Vagina (tissue), 2 donors: ENCODE measurements at places on chromosomes 5 and 9.

DNA sequence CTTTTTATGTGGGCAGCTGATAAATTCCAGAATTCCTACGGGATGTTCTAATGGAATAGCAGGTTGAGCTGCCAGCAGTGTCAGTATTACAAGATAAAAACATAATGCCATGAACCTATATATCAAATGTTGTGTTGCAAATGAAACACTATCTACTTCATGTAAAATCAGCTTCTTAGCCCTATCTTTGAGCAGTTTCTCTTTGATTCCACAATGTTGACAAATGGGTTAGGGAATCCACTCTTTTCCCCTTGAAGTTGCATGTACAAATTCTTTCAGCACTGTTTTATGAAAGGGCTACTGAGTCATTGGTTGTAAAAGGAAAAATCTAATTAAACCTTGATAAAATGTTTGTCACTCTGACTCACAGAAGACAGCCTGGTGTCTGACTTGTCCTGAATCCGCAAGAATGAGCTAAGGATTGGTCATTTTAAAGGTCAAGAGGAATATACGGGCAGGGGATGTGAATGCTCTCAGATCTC lies 950.6 kb upstream of the NUDT12 start:
- DNase-seq: no peak

DNA sequence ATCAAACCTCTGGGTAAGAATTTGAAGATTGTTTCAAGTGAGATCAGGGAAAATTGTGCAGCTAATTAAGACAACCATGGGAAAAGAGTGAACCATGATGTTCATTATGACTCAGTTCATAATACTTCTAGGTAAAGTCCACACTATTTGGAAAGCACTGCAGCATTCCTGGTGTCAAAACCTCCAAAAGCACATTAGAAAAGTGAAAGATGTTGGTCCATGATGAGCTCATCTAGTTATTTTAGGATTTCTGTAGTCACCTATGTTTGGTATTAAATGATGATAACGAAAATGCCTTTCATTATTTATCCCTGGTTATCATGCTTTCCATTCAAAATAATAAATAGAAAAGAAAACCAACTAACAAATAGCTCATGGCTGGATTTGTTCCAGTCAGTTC lies 49.1 kb downstream of the PTCD2 start:
- DNase-seq: no peak

DNA sequence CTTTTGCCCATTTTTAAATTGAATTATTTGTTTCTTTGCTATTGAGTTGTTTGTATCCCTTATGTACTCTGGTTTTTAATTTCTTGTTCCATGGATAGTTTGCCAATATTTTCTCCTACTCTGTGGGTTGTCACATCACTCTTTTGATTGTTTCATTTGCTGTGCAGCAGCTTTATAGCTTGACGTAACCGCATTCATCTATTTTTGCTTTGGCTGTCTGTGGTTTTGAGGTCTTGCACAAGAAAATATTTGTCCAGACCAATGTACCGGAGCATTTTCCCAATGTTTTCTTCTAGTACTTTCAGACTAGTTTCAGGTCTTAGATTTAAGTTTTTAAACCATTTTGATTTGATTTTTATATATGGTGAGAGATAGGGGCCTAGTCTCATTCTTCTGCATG lies 36.2 kb upstream of the ZNF366 start:
- DNase-seq: no peak

- no peak for DNase-seq
Observed at GRCh38 chr5:150647275-150648251, 7.1 kb downstream of the SYNPO start.

GRCh38 chr5:64210866-64211265 lies 45.2 kb downstream of the RNF180 start:
- no peak for DNase-seq

DNA sequence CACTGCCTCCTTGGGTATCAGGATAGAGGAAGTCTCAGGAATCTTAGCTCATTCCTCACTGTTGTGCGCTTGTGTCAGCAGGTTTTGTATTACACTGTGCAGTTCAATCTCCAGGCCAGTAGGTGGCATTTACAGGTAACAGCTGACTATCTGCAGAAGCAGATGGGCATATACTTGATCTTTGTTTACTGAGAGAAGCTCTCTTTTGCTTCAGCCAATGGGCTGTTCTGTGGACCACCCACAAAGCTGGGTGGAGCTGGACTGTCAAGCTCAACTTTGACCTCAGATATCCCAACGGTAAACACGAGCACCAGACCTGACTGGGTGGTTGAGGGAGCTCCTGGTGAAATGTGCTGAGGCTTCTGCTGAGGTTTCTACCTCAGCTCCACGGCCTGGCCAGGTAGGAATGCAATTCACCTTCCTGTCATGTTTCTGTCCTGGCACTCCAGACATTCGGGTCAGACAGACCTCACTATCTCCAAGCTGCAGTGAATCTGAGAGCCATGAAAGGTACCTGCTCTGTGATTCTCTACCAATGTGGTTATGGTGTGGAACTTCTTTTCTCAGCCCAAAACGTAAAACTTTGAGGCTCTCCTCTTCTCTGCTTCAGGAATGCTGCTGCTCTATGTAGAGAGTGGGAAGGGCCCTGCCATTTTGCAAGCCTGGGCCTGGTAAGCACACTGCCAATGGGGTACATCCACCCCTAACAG lies 167.9 kb upstream of the ACTBL2 start:
- DNase-seq: no peak

- DNase-seq: no peak
Observed at GRCh38 chr9:137879566-137880150, 2.1 kb downstream of the CACNA1B start.

GRCh38 chr5:6431214-6432195 lies 17.2 kb upstream of the UBE2QL1 start:
- no peak for DNase-seq

- DNase-seq: no peak
Observed at GRCh38 chr5:171157276-171157675, 151.8 kb upstream of the TLX3 start.

GRCh38 chr5:53932351-53932750 lies 371.9 kb downstream of the NDUFS4 start:
- DNase-seq: no peak

DNA sequence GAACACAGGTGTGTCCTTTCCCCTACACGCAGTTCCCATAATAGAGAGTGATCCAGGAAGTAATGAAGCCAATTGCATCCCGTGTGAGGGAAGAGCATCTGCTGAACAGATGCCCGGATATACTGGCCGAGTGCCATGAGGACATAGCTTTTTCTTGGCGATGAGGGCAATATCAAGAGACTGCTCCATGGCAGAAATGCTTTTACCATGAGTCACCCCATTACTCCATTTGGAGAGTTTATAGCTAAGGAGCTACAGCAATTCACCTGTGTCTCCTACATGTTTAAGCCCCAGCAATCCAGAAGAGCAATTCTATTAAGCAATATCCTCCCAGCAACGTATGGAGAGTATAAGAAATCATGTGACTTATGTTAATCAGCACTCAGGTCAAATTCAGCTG lies 222.0 kb upstream of the KLF4 start:
- DNase-seq: no peak

GRCh38 chr5:127517110-127517479 lies 345 bp upstream of the PRRC1 start:
- DNase-seq: no peak
